NCI-H446 treated with DMSO at 0.1 percent for 48 hours (cell line): ENCODE measurements at places on chromosomes 5 and 9.

DNA sequence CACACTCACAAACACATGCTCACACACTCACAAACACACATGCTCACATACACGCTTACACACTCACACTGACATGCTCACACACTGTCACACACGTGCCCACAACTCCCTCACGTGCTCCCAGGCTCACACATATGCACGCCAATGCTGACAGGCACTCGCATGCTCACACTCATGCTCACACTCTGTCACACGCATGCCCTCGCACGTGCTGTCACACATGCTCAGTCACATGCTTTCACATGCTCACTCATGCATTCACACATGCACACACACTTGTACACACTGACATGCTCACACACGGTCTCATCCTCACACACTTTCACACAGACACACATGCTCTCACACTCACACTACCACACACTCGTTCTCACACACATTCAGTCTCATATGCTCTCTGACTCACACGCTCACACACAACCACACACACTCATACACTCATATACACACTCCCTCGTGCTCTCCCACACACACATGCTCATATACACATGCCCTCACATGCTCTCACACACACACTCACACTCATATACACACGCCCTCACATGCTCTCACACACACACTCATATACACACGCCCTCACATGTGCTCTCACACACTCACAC lies 10.3 kb downstream of the CCDC187 start:
- no peak for DNase-seq

DNA sequence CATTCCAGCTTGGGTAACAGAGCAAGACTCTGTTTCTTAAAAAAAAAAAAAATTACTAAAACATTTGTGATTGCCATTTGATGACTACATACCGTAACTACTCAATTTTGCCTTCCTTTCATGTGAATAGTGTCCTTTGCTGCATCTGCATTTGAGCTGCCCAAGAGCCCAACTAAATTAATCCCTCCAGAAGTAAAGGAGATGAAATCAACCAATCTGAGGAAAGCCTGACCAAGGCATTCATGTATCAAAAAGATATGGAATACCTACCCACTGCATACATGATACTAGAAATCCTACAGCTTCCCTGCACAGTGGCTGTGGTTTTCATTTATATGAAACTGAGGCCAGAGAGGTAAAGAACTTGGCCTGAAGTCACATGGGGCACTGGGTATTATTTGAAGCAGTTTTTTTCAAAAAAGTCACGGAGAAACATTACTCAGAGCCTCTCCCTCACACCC lies 177.5 kb downstream of the AOPEP start:
- DNase-seq = no peak

- DNase-seq = no peak
Observed at GRCh38 chr9:135048046-135048757, 39.3 kb upstream of the OLFM1 start.

- DNase-seq = no peak
Observed at GRCh38 chr9:88716596-88717290, 181.8 kb downstream of the NXNL2 start.

DNA sequence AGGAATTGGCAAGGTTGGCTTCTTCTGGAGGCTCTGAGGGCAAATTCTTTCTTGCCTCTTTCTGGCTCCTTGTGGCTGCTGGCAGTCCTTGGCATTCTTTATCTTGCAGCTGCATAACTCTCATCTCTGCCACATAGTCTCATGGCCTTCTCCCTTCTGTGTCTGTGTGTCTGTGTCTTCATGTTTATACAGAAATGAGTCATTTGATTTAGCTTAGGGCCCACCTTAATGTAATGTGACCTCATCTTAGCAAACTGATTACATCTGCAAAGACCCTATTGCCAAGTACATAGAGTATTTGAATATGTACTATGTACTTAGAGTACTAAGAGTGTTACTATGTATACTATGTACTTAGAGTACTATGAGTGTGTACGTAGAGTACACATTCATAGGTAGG lies 122.5 kb downstream of the RFK start:
- no peak for DNase-seq
